Cerebellum (tissue), 4 donors: ENCODE measurements at places on chromosomes 6 and 20.

GRCh38 chr6:5905431-5906339, 101.0 kb downstream of the NRN1 start:
- no peak for DNase-seq

GRCh38 chr20:48805286-48805685, 22.5 kb downstream of the PREX1 start:
- no peak for DNase-seq

DNA sequence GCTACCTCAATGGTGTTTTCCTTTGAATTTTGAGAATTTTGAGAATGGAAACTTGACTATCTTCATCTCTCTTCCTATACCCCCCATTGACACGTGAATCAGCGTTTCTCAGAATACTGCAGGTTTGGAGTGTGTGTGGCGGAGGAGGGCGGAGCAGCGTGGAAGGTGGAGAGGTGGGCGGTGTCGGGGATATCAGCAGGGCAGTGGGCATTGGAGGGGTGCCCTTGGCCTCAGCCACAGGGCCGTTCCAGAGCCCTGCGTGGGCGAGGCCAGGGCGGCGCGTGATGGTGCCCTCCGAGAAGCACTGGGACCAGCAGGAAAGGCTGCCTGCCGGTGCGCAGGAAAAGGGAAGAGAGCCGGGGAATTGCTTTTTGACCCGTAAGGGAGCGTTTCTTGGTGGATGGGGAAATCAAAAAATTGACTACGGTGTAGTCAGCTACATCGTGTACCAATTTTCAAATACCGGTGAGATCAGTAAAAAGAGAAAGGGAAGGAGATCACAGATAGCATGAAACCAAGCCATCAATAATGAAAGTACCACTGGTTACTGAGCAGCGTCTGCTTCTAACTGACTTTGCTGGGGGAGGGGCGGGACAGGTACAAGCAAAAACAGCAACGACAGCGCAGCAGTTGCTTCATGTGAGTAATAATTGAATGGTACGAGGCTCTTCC, 82.7 kb upstream of the DUSP22 start:
- DNase-seq, result no peak

- no peak for DNase-seq
Measured at GRCh38 chr20:60233018-60233630, 274.9 kb downstream of the CDH26 start.

GRCh38 chr6:150149146-150149545, 6.3 kb downstream of the PPP1R14C start:
- no peak for DNase-seq

DNA sequence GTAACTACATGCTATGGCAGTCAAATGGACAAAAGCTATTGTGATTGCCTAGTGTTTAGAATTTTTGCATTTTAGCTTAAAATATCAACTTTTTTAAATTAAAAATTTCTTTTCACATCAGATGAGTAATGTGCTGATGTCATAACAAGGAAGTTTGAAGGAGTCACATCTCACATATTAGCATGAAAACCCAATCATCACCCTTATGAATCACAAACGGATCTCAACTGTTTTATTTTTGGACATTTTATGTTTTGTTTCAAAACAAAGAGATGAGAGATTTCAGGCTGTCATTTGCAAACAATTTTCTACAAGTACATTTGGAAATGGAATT, 53.6 kb upstream of the TRERF1 start:
- no peak for DNase-seq

- no peak for DNase-seq
Measured at GRCh38 chr6:101454106-101454676, 60.7 kb downstream of the GRIK2 start.

- no peak for DNase-seq
Measured at GRCh38 chr20:4134355-4134834, 119.0 kb upstream of the RNF24 start.

GRCh38 chr20:9021216-9021615, 47.7 kb upstream of the PLCB4 start:
- no peak for DNase-seq
